ENCODE measurements at places on chromosomes 3 and 15.
A peak's percentile ranks its signal among the peaks of the same experiment; 100 is the strongest.

DNA sequence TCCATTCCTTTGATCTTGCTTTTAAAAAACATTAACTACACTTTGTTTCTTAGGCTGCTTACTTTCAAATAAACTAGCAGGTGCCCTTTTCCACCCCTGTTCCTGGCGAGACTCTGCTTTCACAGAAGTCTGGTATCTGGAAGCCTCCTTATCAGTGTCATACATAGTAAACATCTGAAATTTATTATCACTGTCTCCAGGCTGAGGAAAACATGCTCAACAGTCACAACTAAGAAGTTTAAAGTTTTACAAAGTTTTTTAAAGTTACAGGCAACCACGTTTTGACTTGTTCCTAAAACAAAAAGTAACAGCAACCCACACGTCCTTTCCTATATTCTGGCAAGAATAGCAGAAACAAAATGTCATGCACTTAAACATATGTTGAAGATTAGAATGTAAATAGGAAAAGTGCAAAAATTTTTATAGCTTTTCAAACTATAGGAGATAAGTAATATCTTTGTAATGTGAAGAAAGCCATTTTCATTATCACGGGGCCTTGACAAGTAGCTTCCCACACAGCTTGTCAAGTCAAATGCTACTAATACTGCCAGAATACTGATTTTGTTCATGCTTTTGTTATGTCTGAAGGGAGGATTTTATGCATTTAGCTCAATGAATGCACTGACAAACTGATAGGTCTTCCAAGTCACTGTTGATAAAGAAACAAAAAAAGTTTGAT lies 275.2 kb upstream of the KCNMB2 start:
- H3K4me3 ChIP-seq = peak overlapping the region; percentile 5
- H3K27me3 ChIP-seq = no peaks in the 10 kb centered on the region
- no peak for DNase-seq
- no peak overlapping the region for H3K27ac ChIP-seq
- no peaks in the 10 kb centered on the region for H3K36me3 ChIP-seq
- peaks cover 12% of the 10 kb centered on the region for H3K4me1 ChIP-seq

DNA sequence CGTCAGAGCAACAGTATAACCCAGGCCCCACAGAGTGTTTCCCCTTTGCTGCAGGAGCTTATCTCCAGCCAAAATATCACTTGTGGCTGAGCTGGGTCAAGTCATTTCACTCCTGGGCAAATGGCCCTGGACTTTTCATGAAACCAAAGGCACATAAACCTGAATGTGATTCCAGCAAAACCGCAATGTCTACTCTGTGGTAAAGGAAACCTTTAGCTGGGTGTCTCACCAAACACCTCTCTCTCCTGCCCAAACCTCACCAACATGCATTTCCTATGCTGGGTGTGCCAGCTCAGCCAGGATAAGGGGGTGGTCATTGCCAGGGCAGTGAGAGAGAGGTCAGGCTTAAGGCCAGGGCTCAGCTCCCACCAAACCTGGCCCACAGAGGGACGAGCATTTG lies 67.4 kb downstream of the GTPBP8 start:
- H3K27ac ChIP-seq = no peak overlapping the region
- no peak for DNase-seq
- H3K27me3 ChIP-seq = peaks cover 1% of the 10 kb centered on the region
- no peaks in the 10 kb centered on the region for H3K36me3 ChIP-seq
- peaks cover 7% of the 10 kb centered on the region for H3K4me1 ChIP-seq

DNA sequence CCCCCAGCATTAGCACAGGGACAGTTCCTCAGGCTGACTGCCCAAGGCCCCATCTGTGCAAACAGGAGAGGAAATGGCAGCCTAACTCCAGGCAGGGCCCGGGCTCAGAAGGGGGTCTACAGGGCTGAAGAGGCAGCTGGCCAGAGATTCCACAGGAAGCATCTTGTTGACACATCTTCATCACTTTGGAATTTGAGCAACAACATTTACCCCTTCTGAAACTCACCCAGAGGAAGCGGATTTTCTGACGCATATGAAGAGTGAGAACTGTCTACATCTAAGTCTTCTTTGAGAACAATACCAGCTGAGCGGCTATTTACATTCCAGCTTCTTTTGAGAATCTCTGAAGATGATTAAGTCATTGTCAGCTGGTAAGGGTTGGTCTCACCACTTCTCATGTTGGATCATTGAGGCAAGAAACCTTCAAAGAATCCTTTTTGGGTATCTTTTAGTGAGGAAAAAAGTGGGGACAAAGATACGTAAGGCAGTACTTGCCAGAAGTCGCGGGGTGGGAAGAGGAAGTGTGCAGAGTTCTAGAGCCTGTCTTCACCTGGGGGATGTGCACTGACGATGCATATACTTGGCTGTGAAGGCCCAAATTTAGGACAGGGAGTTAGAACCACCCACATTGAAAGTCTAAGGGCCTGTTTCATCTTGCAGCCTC lies 25.4 kb upstream of the SRP14 start:
- H3K27me3 ChIP-seq = peaks cover 3% of the 10 kb centered on the region
- H3K4me1 ChIP-seq = peaks cover 6% of the 10 kb centered on the region
- H3K4me3 ChIP-seq = no peak overlapping the region
- no peaks in the 10 kb centered on the region for H3K36me3 ChIP-seq

DNA sequence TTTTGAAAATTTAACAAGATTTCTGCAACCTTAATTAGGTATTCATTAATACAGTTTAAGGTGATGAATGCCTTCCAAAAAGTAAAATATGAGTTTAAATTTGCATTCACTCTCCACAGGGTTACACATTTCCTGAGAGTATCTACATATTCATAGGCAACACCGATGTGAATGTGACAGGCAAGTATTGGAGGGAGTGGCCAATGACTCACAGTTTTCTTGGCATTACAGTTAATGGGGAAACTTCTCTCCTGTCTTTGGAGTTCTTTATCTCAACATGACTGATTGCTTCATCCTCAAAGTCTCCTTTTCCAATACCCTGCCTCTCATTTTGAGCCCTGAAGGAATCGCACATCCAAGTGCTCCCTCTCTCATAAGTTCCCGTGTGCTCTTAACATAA lies 181.9 kb upstream of the CHL1 start:
- no peak for DNase-seq
- H3K27me3 ChIP-seq = no peaks in the 10 kb centered on the region
- no peak overlapping the region for H3K4me3 ChIP-seq
- no peaks in the 10 kb centered on the region for H3K4me1 ChIP-seq
- peaks cover 5% of the 10 kb centered on the region for H3K36me3 ChIP-seq

GRCh38 chr15:65885668-65886218 lies 16.5 kb downstream of the RAB11A start:
- H3K4me1 ChIP-seq = no peaks in the 10 kb centered on the region
- no peaks in the 10 kb centered on the region for H3K27me3 ChIP-seq
- peaks cover 39% of the 10 kb centered on the region for H3K36me3 ChIP-seq
- DNase-seq = no peak
- H3K27ac ChIP-seq = no peak overlapping the region

GRCh38 chr15:62979252-62979651 lies 63.3 kb upstream of the TPM1 start:
- H3K36me3 ChIP-seq = no peaks in the 10 kb centered on the region
- H3K4me3 ChIP-seq = peak overlapping the region; percentile 64
- H3K27me3 ChIP-seq = no peaks in the 10 kb centered on the region
- H3K27ac ChIP-seq = peak overlapping the region; percentile 92
- peaks cover 54% of the 10 kb centered on the region for H3K4me1 ChIP-seq

GRCh38 chr15:91946581-91947292 lies 93.2 kb downstream of the SLCO3A1 start:
- no peak overlapping the region for H3K27ac ChIP-seq
- H3K4me1 ChIP-seq = peaks cover 50% of the 10 kb centered on the region
- no peaks in the 10 kb centered on the region for H3K36me3 ChIP-seq
- H3K27me3 ChIP-seq = peaks cover 6% of the 10 kb centered on the region
- no peak overlapping the region for H3K4me3 ChIP-seq

- no peak for DNase-seq
- peaks cover 7% of the 10 kb centered on the region for H3K27me3 ChIP-seq
- H3K27ac ChIP-seq = peak overlapping the region; percentile 77
Observed at GRCh38 chr15:75200765-75201615, 692 bp upstream of the C15orf39 start.

DNA sequence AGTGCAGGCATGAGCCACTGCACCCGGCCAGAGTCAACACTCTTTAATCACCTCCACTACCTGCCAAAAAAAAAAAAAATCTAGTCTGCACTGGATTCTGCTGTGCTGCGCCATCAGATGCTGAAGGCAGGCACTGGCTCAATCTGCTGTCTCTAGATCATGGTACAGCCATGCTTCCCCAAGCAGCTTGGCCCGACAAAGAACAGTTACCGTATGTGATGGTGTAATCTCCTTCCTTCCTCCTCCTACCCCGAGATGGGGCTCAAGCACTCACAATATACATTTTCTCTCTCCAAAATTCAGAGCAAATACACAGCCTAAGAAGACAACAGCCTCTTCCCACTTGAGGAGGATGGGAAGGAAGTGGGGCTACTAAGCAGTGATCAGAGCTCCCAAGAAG lies 45.1 kb downstream of the DAPK2 start:
- H3K36me3 ChIP-seq = no peaks in the 10 kb centered on the region
- H3K27ac ChIP-seq = no peak overlapping the region
- H3K4me3 ChIP-seq = no peak overlapping the region
- H3K27me3 ChIP-seq = peaks cover 13% of the 10 kb centered on the region
- DNase-seq = no peak

DNA sequence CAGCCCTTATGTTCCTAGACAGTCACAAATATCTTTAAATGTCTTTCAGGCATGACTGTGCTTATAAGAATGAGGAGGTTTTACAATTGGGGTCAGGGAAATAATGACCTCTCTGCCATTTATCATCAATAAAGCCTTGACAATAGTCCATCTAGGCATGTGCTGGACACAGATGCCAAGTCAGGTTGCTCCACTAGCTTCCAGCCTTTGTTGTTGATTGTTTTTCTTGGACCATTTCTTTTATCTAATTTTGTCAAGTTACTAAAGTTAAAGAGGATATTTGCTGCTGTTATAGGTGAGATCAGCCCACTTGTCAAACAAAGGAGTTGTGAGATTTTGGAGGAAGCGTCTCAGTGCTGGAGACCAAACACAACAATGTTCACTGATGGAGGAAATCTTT lies 628.0 kb downstream of the ROBO2 start:
- H3K4me3 ChIP-seq = no peak overlapping the region
- H3K27ac ChIP-seq = no peak overlapping the region
- no peaks in the 10 kb centered on the region for H3K36me3 ChIP-seq
- DNase-seq = no peak

GRCh38 chr3:115706311-115706829 lies 83.1 kb downstream of the GAP43 start:
- H3K4me3 ChIP-seq = no peak overlapping the region
- peaks cover 9% of the 10 kb centered on the region for H3K4me1 ChIP-seq
- H3K27ac ChIP-seq = no peak overlapping the region
- H3K27me3 ChIP-seq = peaks cover 3% of the 10 kb centered on the region
- H3K36me3 ChIP-seq = no peaks in the 10 kb centered on the region

DNA sequence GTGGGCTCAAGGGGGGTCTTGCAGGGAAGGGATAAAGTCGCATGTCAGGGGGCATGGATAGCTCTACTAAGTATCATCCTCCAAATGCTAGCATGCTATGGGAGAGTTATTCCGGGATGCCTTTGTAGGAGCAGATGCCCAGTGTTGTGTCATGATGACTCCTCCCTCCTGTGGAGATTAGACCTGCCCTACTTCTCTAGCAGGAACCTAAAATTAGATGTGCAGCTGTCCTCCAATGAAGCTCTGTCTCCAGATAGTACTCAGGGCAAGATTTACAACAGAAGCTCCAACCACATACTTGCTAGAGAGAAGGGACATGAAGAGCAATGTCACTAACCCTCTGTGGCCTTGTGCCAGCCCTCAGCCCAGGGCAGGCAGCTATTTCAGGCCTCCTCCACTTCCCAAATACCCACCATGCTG lies 82.5 kb downstream of the AGBL1 start:
- no peaks in the 10 kb centered on the region for H3K36me3 ChIP-seq
- no peaks in the 10 kb centered on the region for H3K4me1 ChIP-seq
- no peak overlapping the region for H3K27ac ChIP-seq
- H3K4me3 ChIP-seq = no peak overlapping the region
- DNase-seq = no peak

DNA sequence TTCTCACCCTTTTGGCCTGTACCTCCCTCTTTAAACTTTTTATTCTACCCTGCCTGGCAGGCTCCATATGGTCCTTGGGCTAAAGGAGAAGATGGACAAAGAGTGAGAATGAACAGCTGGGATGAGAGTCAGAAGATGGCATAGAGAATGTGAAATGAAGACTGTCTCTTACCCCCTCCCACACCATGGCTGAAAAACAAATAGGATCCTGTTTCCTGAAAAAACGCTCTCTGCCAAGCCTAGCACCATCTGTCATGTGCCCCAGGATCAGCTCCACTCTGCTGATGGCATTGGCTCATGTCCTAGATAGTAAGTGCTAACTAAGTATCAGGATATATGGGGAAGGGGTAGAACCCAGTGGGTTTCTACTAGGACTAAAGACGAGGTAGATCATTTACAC lies 238.6 kb downstream of the MEX3B start:
- no peaks in the 10 kb centered on the region for H3K36me3 ChIP-seq
- H3K4me1 ChIP-seq = no peaks in the 10 kb centered on the region
- H3K27me3 ChIP-seq = no peaks in the 10 kb centered on the region

- H3K4me1 ChIP-seq = peaks cover 26% of the 10 kb centered on the region
- no peaks in the 10 kb centered on the region for H3K36me3 ChIP-seq
- DNase-seq = peak; percentile 88
Observed at GRCh38 chr3:183285828-183286457, 32.9 kb downstream of the B3GNT5 start.

DNA sequence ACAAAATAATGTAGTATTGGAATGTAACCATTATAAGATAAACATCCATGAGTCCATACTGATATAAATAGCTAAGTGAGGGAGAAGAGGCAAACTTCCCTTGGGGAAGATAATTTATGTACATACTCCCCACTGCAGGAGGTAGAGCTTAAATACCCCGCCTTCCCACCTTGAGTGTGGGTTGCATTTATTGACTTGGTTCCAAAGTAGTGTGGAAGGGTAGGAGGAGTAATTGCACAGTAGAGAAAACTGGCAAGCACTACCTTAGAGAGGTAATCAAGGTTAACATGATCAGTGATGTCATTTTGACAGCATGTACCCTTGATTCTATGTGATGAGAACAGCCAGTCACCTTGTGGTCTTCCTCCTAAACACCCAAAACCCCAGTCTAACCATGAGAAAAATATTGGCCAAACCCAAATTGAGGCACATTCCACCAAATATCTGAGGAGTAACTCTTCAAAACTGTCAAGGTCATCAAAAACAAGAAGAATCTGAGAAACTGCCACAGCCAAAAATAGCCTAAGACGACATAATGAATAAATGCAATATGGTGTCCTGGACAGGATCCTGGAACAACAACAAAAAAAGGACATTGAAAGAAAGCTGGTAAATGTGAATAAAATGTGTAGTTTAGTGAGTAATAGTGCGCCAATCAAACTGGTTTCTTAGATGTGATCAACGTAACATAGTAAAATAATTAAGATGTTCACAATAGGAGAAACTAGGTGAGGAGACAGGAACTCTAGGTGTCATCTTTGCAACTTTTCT lies 774 bp upstream of the CNOT10 start:
- H3K4me1 ChIP-seq = peaks cover 33% of the 10 kb centered on the region
- no peak for DNase-seq
- peak overlapping the region; percentile 96 for H3K4me3 ChIP-seq
- H3K27ac ChIP-seq = peak overlapping the region; percentile 88

DNA sequence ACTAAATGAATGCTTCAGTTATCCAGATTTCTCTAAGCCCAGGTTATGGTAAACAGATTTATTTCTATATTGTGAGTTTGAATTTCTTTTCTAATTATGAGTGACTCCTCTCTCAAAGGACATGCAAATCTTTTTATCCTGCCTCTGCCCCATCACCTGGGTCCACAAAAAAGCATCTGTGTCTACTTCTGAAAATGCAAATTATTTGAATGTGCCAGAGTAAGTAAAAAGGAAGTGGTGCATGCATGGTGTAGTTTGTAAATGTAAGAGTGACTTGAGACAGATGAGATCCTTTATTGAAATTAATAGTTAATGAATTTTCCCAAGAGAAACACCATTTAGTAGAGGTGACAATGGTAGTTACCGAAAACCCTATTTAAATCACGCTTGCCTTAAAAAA lies 26.9 kb downstream of the MCTP2 start:
- no peaks in the 10 kb centered on the region for H3K36me3 ChIP-seq
- no peak overlapping the region for H3K4me3 ChIP-seq
- peaks cover 1% of the 10 kb centered on the region for H3K4me1 ChIP-seq
- no peak overlapping the region for H3K27ac ChIP-seq
- no peaks in the 10 kb centered on the region for H3K27me3 ChIP-seq
